Glutamatergic neuron (in vitro differentiated cells): ENCODE measurements at places on chromosomes 5 and 9. TPM values are rescaled to one million over a fixed set of nuclear protein-coding genes. Genes with fewer than 3 reads are reported as not detected.

Gene FER
- total RNA-seq, result 30.9 TPM

Gene SLC36A3
- not detected for total RNA-seq

Gene PSMD5
- 48.5 TPM for total RNA-seq

Gene PCDHGB6
- total RNA-seq, result 59.8 TPM

Gene NSA2
- total RNA-seq, result 43.9 TPM

Gene PCDHB9
- 12.2 TPM for total RNA-seq

Gene FOXD4
- total RNA-seq, result 0.76 TPM

Gene MLLT3
- total RNA-seq, result 11.7 TPM

Gene CARD9
- 4.1 TPM for total RNA-seq

Gene NR2F1-AS1
- 0.39 TPM for total RNA-seq

Gene N4BP3
- 2.2 TPM for total RNA-seq

Gene TXNDC8
- total RNA-seq, result not detected

Gene SCGB3A2
- total RNA-seq, result 1.2 TPM

Gene SEMA4D
- 192 TPM for total RNA-seq

Gene RELL2
- 12.6 TPM for total RNA-seq

Gene BTNL8
- not detected for total RNA-seq

Gene CCDC183
- 20.0 TPM for total RNA-seq

Gene LRRTM2
- 28.9 TPM for total RNA-seq

Gene BARX1
- 6.9 TPM for total RNA-seq

Gene PCDHB7
- 3.4 TPM for total RNA-seq

Gene STK32A
- 3.2 TPM for total RNA-seq

Gene ACER2
- total RNA-seq, result 30.5 TPM

Gene SLCO4C1
- total RNA-seq, result 1.5 TPM

Gene GPRIN1
- total RNA-seq, result 72.3 TPM

Gene PCDHGC5
- total RNA-seq, result 4.0 TPM

Gene SH2D3C
- total RNA-seq, result 71.7 TPM

Gene ADGRD2
- total RNA-seq, result not detected

Gene JADE2
- total RNA-seq, result 2.1 TPM

Gene FCN1
- total RNA-seq, result not detected

Gene PPP2R2B
- 11.4 TPM for total RNA-seq

Gene PIP5KL1
- total RNA-seq, result 11.9 TPM

Gene BRIX1
- total RNA-seq, result 19.0 TPM

Gene PCDHB15
- 29.5 TPM for total RNA-seq

Gene PKN3
- total RNA-seq, result 4.3 TPM

Gene NUDT12
- total RNA-seq, result 10.9 TPM
